Activated CD4-positive, alpha-beta T cell treated with anti-CD3 and anti-CD28 coated beads for 36 hours (primary cell): ENCODE measurements at places on chromosomes 2 and 18.

DNA sequence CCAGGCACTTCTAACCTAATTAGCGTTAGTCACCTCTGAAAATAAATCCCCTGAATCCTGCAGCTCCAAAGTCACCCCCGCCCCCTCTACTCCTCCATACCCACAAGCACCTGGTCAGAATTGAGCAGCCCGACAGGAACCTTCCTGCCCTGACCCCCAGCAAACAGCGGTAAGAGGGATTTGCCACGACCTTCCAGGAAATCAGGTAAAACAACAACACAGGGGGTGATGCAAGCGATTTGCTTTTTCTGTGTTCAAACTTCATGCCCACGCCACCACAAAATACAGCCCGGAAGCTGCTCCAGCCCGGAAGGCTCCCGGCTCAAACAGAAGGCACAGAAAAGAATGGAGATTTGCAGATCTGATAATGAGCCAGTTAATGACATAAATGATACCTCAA, 367.1 kb downstream of the GPD2 start:
- no peaks in the 10 kb centered on the region for H3K4me1 ChIP-seq
- H3K27ac ChIP-seq, result no peak overlapping the region
- H3K27me3 ChIP-seq, result peaks cover 3% of the 10 kb centered on the region
- DNase-seq, result no peak
- H3K36me3 ChIP-seq, result no peaks in the 10 kb centered on the region
- H3K4me3 ChIP-seq, result no peak overlapping the region

- H3K27me3 ChIP-seq, result peaks cover under 1% of the 10 kb centered on the region
- no peaks in the 10 kb centered on the region for H3K36me3 ChIP-seq
- H3K4me1 ChIP-seq, result no peaks in the 10 kb centered on the region
- DNase-seq, result no peak
Measured at GRCh38 chr2:239716536-239717318, 308.4 kb downstream of the NDUFA10 start.

GRCh38 chr2:41720331-41721251, 327.2 kb upstream of the PKDCC start:
- H3K27me3 ChIP-seq, result no peaks in the 10 kb centered on the region
- H3K36me3 ChIP-seq, result no peaks in the 10 kb centered on the region
- no peak for DNase-seq
- H3K4me1 ChIP-seq, result peaks cover 4% of the 10 kb centered on the region

DNA sequence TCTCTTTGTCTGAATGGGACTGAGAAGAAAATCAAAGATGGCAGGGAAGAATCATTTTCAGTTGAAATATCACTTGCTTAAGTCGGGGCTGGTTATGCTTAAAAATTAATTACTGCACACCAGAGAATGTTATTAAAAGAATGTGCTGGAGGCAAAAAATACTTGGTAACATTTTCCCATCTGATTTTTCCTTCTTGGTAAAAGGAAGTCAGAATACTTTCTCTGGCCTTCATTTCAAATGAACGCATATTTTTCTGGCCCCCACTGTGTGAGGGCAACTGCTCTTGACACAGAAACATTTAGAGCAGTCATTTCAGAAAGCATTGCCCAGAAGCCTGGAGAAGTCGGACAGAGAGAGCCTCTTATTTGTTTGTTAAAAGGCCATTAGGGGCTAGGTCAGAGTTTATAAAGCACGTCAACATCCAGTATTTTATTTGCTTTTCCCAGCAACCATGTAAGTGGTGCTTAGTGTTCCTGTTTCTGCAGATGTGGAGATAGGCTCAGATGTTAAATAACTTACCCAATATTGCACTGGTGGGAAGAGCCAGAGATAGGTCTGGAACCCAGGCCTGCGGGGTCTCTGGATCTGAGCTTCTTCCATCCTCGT, 32.9 kb upstream of the LYPD6B start:
- H3K4me1 ChIP-seq, result peaks cover 5% of the 10 kb centered on the region
- H3K27me3 ChIP-seq, result no peaks in the 10 kb centered on the region
- H3K4me3 ChIP-seq, result no peak overlapping the region
- no peak for DNase-seq
- H3K36me3 ChIP-seq, result peaks cover 10% of the 10 kb centered on the region
- H3K27ac ChIP-seq, result no peak overlapping the region

GRCh38 chr2:197198890-197199289, 111.7 kb downstream of the ANKRD44 start:
- peak overlapping the region; percentile 77 for H3K4me3 ChIP-seq
- DNase-seq, result peak; percentile 93
- peaks cover 35% of the 10 kb centered on the region for H3K36me3 ChIP-seq
- peak overlapping the region; percentile 91 for H3K27ac ChIP-seq
- no peaks in the 10 kb centered on the region for H3K27me3 ChIP-seq

- no peaks in the 10 kb centered on the region for H3K36me3 ChIP-seq
Measured at GRCh38 chr2:199556527-199557285, 99.0 kb upstream of the SATB2 start.

- H3K4me3 ChIP-seq, result no peak overlapping the region
- peaks cover 14% of the 10 kb centered on the region for H3K27me3 ChIP-seq
- H3K36me3 ChIP-seq, result peaks cover 2% of the 10 kb centered on the region
- H3K4me1 ChIP-seq, result peaks cover 25% of the 10 kb centered on the region
Measured at GRCh38 chr2:240425236-240425615, 10.2 kb upstream of the GPC1 start.

DNA sequence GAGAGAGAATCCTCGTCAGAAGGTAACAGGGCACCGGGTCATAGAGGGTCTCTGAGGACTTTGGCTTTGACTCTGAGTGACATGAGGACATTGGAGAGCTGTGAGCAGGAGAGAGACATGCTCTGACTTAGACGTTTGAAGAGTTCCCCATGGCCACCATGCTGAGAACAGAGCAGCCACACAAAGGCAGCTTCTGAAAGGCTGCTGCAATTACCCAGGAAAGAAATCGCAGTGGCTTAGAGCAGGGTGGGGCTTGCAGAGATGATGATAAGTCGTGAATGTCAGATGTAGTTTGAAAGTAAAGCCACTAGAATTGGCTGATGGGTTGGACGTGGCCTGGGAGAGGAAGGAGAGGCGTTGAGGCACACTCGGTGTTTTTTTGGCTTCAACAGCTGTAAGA, 79.0 kb downstream of the ZCCHC2 start:
- H3K36me3 ChIP-seq, result no peaks in the 10 kb centered on the region
- H3K4me1 ChIP-seq, result peaks cover 4% of the 10 kb centered on the region
- no peak overlapping the region for H3K4me3 ChIP-seq

- no peak for DNase-seq
- peaks cover 35% of the 10 kb centered on the region for H3K36me3 ChIP-seq
- H3K27me3 ChIP-seq, result no peaks in the 10 kb centered on the region
- H3K27ac ChIP-seq, result no peak overlapping the region
- no peak overlapping the region for H3K4me3 ChIP-seq
Measured at GRCh38 chr2:241887806-241888522, 18.4 kb downstream of the RTP5 start.

DNA sequence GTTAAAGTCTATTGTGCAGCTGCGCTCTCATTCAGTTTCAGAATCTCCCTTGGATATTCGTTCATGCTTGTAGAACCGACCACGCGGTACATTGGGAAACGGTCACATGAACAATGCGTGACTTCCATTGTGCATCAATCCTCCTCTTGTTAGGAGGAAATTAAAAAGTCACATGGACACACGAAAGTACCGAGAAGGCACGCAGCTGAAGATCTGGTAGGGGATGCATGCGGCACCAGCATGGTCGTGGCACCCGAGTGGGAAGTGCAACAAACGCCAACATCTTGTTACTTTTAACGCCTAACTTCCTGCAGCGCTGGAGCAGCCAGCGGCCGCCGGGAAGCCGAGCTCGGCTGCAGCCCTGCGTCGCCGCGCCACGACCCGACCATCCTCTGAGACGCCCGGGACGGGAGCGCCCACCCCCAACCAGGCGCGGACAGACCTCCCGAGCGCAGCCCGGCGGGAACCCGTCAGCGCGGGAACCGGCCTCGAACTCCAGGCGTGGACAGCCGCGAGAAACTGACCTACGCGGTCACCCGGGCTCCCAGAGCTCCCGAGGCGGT, 412 bp downstream of the OSBPL1A start:
- H3K27me3 ChIP-seq, result peaks cover 12% of the 10 kb centered on the region
- H3K4me3 ChIP-seq, result peak overlapping the region; percentile 76

DNA sequence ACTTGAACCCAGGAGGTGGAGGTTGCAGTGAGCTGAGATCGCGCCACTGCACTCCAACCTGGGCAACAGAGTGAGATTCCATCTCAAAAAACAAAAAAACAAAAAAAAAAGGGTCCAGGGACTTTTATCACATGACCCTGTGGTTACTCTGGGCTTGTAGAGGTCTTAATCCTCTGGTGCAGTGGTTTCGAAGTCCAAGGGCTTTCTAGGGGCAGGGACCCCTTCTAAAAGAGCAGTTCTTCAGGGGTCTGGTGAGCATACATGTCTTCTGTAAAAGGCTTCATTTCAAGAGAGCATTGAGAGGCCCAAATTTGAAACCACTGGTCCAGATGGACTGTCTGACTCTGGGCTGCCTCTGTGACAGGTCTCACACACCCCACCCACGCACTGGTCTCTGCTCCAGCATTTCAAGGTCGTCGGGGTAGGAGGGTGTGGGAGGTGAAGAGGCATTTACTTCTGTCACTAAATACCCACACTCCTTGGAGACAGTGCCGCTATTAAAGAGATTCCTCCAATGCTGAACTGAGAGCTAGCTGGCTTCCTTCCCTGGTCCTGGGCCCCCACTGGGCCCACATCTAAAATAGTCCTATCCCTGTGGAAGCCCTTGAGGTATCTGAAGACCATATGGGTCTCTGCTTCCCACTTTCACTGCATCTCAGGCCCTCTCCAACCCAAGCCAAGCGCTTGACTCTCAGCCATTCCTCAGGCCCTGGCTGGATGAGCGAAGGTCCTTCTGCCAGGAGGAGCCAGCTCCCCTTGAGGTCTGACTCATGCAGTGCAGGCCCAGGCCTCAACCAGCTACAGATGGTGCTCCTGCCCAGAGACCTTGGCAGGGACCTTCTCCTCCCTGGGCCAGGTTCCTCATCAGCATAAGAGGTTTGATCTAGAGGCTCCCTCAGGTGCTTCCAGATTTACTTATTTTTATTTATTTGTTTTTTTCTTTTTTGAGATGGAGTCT, 44.8 kb downstream of the PAX8 start:
- H3K36me3 ChIP-seq, result peaks cover 5% of the 10 kb centered on the region
- no peak overlapping the region for H3K4me3 ChIP-seq
- H3K4me1 ChIP-seq, result peaks cover 16% of the 10 kb centered on the region
- peak; percentile 36 for DNase-seq
- H3K27me3 ChIP-seq, result no peaks in the 10 kb centered on the region

DNA sequence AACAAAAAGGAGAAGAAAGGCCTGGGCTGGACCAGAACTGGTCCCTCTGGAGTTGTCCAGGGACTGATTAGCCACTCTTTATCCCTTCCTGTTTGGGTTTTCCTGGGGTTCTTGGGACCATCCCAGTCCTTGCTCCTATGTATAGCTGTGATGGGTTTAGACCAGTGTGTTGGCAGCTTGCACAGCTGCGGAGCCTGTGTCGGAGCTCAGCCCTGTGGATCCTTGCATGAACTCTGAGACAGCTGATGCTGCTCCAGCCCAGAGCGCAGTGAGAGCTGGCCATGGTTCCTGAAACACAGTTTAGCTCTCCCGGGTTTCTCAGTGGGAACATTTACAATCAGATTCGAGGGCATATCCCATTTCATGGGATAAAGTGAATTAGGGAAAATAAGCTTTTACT, 16.9 kb downstream of the IMPA2 start:
- H3K27me3 ChIP-seq, result no peaks in the 10 kb centered on the region
- no peak for DNase-seq
- peaks cover 7% of the 10 kb centered on the region for H3K4me1 ChIP-seq
- H3K36me3 ChIP-seq, result peaks cover 3% of the 10 kb centered on the region

DNA sequence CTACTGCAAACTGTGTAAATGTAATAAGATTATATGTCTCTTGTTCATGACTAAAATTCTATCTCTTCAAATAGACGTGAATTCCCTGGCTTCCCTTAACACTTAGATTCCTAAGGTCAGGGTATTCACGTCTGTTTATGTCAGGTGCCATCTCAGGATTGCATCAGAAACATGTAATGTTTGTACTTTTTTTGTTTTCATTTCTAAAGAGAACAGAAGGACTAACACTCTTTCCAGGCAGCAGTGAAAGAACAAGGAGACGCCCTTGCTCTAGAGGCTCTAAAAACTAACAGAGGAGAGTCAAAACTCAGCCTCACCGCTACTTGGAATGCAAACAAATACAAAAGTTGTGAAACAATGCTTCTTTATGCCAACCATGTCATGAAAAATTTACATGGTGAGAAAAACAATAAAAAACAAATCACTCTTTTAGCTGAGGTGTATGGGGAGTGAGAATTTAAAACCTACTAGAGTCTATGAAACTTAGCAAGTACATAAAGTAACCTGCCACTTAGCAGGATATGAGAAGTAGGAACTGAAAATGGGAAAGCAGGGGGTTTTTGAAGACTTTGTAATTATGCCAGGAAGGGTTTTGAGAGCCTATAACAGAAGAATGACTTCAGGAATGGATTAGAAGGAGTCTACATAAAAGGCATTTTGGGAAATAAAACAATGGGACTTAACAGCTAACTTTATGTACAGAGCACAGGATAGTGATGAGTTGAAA, 522.7 kb downstream of the THSD7B start:
- no peaks in the 10 kb centered on the region for H3K4me1 ChIP-seq
- DNase-seq, result no peak
- H3K27ac ChIP-seq, result no peak overlapping the region
- H3K36me3 ChIP-seq, result no peaks in the 10 kb centered on the region
- no peaks in the 10 kb centered on the region for H3K27me3 ChIP-seq
- H3K4me3 ChIP-seq, result no peak overlapping the region

GRCh38 chr2:239268549-239268948, 132.3 kb downstream of the HDAC4 start:
- H3K4me3 ChIP-seq, result no peak overlapping the region
- peaks cover 29% of the 10 kb centered on the region for H3K27me3 ChIP-seq
- peaks cover 82% of the 10 kb centered on the region for H3K4me1 ChIP-seq
- H3K36me3 ChIP-seq, result peaks cover 10% of the 10 kb centered on the region
- no peak overlapping the region for H3K27ac ChIP-seq

GRCh38 chr2:197869501-197870111, 65.2 kb downstream of the PLCL1 start:
- DNase-seq, result peak; percentile 33
- no peaks in the 10 kb centered on the region for H3K27me3 ChIP-seq
- H3K4me3 ChIP-seq, result peak overlapping the region; percentile 72
- H3K4me1 ChIP-seq, result peaks cover 70% of the 10 kb centered on the region
- no peaks in the 10 kb centered on the region for H3K36me3 ChIP-seq
- peak overlapping the region; percentile 94 for H3K27ac ChIP-seq

GRCh38 chr2:48452108-48452507, 77.8 kb upstream of the STON1 start:
- H3K27ac ChIP-seq, result no peak overlapping the region
- DNase-seq, result no peak
- H3K27me3 ChIP-seq, result no peaks in the 10 kb centered on the region
- H3K36me3 ChIP-seq, result peaks cover 38% of the 10 kb centered on the region
- H3K4me3 ChIP-seq, result no peak overlapping the region
